ENCODE measurements at places on chromosomes 1 and 21. TPM values are rescaled to one million over a fixed set of nuclear protein-coding genes. Genes with fewer than 3 reads are reported as not detected.

DNA sequence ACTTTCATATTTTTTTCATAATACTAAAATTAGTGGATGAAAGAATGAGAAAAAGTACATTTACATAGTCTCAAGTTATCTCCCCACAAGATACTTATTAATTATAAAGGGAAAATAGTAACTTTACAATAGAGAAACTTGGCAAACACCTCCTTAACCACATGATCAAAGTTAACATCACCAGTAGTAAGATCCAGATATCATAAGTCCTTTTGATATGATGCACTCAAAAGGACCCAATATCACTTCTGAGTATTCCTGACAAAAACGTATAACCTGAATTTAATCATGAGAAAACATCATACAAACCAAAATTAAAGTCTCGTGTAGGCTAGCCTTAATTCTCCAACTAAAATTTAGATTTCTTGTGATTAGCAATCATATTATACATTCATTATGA, 67.4 kb downstream of the LYST start:
- no peaks in the 10 kb centered on the region for H3K27me3 ChIP-seq
- no peak for DNase-seq
- H3K27ac ChIP-seq = no peak overlapping the region
- H3K36me3 ChIP-seq = peaks cover 29% of the 10 kb centered on the region
- peaks cover 6% of the 10 kb centered on the region for H3K4me1 ChIP-seq
- H3K4me3 ChIP-seq = no peak overlapping the region

DNA sequence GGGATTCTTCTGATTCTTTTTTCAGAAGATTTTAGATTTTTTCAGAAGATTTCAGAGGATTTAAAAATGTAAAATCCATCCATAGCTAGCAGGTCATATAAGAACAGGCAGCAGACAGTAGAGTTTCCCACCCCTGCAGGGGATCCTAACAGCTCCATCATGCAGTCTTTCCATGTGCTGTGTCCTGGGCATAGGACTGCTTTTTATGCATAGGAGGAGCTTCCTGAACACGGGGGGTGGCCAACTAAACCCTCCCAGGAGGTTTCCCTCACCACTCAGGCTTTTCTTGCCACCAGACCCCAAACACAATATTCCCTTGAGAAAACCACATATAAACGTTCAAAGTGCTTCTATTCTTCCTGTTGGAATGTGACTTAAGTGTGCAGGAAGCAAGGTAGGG, 90.1 kb upstream of the TNR start:
- H3K36me3 ChIP-seq = no peaks in the 10 kb centered on the region
- H3K27me3 ChIP-seq = peaks cover 5% of the 10 kb centered on the region
- H3K27ac ChIP-seq = no peak overlapping the region
- DNase-seq = no peak

Gene C2CD4D
- 3.3 TPM for total RNA-seq

Gene TNFAIP8L2
- total RNA-seq = 24.2 TPM

Gene CLDN14
- not detected for total RNA-seq

GRCh38 chr1:114232691-114233090, 79.0 kb upstream of the SYT6 start:
- H3K36me3 ChIP-seq = no peaks in the 10 kb centered on the region
- H3K4me3 ChIP-seq = no peak overlapping the region
- no peak for DNase-seq
- H3K27me3 ChIP-seq = peaks cover 4% of the 10 kb centered on the region
- H3K4me1 ChIP-seq = peaks cover 5% of the 10 kb centered on the region
- no peak overlapping the region for H3K27ac ChIP-seq

DNA sequence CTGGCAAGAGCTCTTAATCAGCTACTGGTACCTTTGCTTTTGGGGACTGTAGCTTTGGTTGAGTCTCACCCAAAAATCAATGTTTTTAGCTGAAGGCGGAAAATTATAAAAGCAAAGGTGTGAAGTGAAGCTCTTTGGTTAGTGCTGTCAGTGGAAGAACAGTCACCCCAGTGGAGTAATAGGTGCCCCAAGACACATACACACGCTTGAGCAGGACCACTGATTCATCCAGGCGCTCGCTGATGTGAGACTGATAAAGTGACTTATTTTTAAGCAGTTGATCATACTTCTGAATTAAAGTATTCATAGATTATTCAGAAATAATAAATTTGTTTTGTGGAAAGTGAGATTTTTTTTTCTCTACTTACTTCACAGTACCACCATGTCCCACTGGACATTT, 37.1 kb downstream of the TGFB2 start:
- no peak for DNase-seq
- H3K4me3 ChIP-seq = no peak overlapping the region
- no peak overlapping the region for H3K27ac ChIP-seq
- peaks cover 53% of the 10 kb centered on the region for H3K27me3 ChIP-seq
- H3K36me3 ChIP-seq = no peaks in the 10 kb centered on the region

Gene RGS1
- 23.5 TPM for total RNA-seq

- H3K4me3 ChIP-seq = no peak overlapping the region
- no peaks in the 10 kb centered on the region for H3K27me3 ChIP-seq
- H3K36me3 ChIP-seq = no peaks in the 10 kb centered on the region
- no peak for DNase-seq
Observed at GRCh38 chr1:44661781-44662682, 12.2 kb downstream of the TMEM53 start.

Gene ZYG11A
- 0.24 TPM for total RNA-seq

GRCh38 chr1:119978018-119978505, 81.7 kb upstream of the ADAM30 start:
- H3K4me1 ChIP-seq = peaks cover 6% of the 10 kb centered on the region
- H3K4me3 ChIP-seq = no peak overlapping the region
- DNase-seq = no peak
- H3K36me3 ChIP-seq = peaks cover 8% of the 10 kb centered on the region
- no peaks in the 10 kb centered on the region for H3K27me3 ChIP-seq

Gene LEPR
- 5.2 TPM for total RNA-seq

DNA sequence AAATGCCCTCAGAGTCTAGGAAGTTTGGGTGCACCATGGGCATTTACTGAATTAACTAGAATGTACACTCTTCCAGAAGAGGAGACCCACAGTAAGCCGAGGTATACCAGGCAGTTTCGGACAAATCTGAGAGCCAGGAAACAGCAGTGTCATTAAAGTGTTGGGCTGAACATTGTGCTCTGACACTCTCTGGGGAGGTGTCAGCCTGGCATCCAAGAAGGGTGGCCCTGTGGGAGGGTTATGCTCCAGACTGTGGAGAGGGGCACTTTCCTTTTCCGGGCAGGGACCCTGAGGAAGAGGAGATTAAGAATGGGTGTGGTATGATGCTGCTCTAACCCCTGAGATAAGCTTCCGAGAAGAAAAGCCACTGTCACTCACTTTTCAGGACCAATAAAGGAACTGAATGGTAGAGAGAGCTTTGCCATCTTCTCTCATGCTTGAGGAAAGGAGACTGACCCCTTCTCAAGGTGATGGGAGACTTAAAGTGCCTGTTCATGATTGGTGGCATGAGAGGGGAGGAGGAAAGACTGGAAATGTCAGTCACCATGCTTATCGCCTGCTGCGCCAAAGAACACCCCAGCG, 98.2 kb downstream of the UCK2 start:
- no peaks in the 10 kb centered on the region for H3K36me3 ChIP-seq
- H3K4me1 ChIP-seq = no peaks in the 10 kb centered on the region
- peaks cover 11% of the 10 kb centered on the region for H3K27me3 ChIP-seq
- no peak overlapping the region for H3K4me3 ChIP-seq
- no peak for DNase-seq

GRCh38 chr1:94322696-94323095, 85.3 kb upstream of the ARHGAP29 start:
- H3K27ac ChIP-seq = no peak overlapping the region
- H3K4me3 ChIP-seq = no peak overlapping the region
- peaks cover 14% of the 10 kb centered on the region for H3K27me3 ChIP-seq
- DNase-seq = no peak
- no peaks in the 10 kb centered on the region for H3K36me3 ChIP-seq

GRCh38 chr1:109732390-109732881, 8.4 kb downstream of the GSTM3 start:
- H3K27me3 ChIP-seq = peaks cover 9% of the 10 kb centered on the region
- H3K4me3 ChIP-seq = no peak overlapping the region
- no peak for DNase-seq
- H3K4me1 ChIP-seq = no peaks in the 10 kb centered on the region
- H3K27ac ChIP-seq = no peak overlapping the region

Gene NR1I3
- total RNA-seq = not detected

DNA sequence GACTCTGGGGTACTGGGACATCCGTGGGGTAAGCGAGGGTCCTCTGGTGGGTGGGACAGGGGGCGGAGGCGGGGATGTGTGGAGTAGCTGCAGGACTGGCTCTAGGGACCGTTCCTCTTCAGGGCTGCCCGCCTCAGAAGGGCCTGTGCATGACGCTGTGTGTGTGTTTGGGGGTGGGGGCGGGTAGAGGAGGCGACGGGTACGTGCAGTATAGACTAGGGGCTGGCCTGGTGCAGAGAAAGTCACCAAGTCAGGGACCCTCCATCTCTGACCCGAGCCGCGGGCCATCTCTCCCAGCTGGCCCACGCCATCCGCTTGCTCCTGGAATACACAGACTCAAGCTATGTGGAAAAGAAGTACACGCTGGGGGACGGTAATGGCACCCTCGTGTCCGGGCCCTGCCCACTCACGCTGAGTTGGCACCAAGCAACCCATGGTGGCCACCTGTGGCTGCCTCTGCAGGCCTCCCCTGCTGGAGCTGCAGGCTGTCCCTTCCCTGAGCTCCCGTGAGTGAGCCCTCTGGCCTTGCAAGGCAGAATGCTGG, 342 bp downstream of the GSTM5 start:
- no peak for DNase-seq
- H3K27ac ChIP-seq = no peak overlapping the region
- no peaks in the 10 kb centered on the region for H3K4me1 ChIP-seq
- peaks cover 4% of the 10 kb centered on the region for H3K36me3 ChIP-seq
- H3K27me3 ChIP-seq = peaks cover 12% of the 10 kb centered on the region

Gene APCS
- not detected for total RNA-seq

All from activated CD4-positive, alpha-beta memory T cell treated with anti-CD3 and anti-CD28 coated beads for 36 hours (primary cell).